ENCODE measurements at places on chromosomes 6 and 20. TPM values are rescaled to one million over a fixed set of nuclear protein-coding genes. Genes with fewer than 3 reads are reported as not detected.
A peak's percentile ranks its signal among the peaks of the same experiment; 100 is the strongest.

The EYS gene
- polyA plus RNA-seq = 0.01 TPM

The FGD2 gene
- polyA plus RNA-seq = not detected

The BHLHE23 gene
- polyA plus RNA-seq = not detected

The HLA-DPA1 gene
- polyA plus RNA-seq = 23.2 TPM

The PRSS16 gene
- not detected for polyA plus RNA-seq

DNA sequence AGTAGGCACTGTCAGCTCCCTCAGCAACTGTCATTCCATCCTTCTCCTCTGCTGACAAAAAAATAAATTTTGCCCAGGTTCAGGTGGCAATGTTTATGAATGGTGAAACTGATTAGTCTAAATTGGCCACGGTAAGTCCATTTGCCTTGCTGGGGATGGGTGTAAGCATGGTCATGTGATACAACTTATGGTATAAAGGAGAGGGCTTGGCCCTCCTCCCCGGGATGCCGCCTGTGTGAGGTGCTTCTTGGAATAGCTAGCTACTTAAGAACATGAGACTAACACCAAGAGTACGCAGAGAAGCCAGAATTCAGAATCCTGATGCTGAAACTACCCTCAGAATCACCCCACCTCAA is 94.4 kb upstream of the MAP7 start:
- H3K4me1 ChIP-seq = peaks cover 12% of the 10 kb centered on the region
- DNase-seq = no peak
- H3K27me3 ChIP-seq = no peaks in the 10 kb centered on the region
- H3K4me3 ChIP-seq = no peak overlapping the region
- no peaks in the 10 kb centered on the region for H3K36me3 ChIP-seq
- H3K27ac ChIP-seq = no peak overlapping the region

DNA sequence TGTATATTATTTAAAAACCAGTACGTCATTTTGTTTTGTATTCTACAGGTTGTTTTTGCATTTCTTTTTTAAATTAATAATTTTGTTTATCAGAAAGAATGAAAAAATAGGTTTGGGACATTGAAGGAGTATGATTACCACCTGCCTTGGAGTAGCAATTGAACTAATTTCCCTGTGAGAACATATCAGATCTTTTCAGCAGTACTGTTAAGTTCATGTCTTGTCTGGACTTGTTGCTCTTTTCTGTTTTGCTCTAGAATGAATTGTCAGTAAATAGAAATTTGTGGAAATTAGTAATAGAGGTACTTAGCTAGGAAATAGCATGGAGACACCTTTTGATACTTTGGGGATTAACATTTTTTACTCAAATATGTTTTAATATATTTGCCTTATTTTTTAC is 24.3 kb downstream of the HSF2 start:
- no peaks in the 10 kb centered on the region for H3K4me1 ChIP-seq
- H3K27me3 ChIP-seq = no peaks in the 10 kb centered on the region
- no peak overlapping the region for H3K4me3 ChIP-seq
- no peak for DNase-seq
- peaks cover 9% of the 10 kb centered on the region for H3K36me3 ChIP-seq
- H3K27ac ChIP-seq = no peak overlapping the region

DNA sequence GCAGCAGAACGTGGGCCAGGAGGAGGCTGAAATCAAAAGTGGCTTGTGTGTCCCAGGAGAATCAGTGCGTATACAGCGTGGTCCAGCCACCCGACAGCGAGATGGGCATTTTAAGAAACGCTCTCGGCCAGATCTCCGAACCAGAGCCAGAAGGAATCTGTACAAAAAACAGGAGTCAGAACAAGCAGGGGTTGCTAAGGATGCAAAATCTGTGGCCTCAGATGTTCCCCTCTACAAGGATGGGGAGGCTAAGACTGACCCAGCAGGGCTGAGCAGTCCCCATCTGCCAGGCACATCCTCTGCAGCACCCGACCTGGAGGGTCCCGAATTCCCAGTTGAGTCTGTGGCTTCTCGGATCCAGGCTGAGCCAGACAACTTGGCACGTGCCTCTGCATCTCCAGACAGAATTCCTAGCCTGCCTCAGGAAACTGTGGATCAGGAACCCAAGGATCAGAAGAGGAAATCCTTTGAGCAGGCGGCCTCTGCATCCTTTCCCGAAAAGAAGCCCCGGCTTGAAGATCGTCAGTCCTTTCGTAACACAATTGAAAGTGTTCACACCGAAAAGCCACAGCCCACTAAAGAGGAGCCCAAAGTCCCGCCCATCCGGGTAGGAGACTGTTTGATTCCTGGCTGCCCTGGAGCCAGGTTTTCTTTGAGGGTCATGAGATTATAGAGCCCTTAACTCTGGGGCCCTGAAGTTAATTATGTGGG is 75.3 kb downstream of the ASXL1 start:
- no peaks in the 10 kb centered on the region for H3K27me3 ChIP-seq
- peaks cover 32% of the 10 kb centered on the region for H3K4me1 ChIP-seq
- H3K36me3 ChIP-seq = peaks cover 58% of the 10 kb centered on the region
- DNase-seq = peak; percentile 87

All from endothelial cell of umbilical vein (primary cell).